Naive thymus-derived CD8-positive, alpha-beta T cell (primary cell): ENCODE measurements at places on chromosomes 2 and 18.

DNA sequence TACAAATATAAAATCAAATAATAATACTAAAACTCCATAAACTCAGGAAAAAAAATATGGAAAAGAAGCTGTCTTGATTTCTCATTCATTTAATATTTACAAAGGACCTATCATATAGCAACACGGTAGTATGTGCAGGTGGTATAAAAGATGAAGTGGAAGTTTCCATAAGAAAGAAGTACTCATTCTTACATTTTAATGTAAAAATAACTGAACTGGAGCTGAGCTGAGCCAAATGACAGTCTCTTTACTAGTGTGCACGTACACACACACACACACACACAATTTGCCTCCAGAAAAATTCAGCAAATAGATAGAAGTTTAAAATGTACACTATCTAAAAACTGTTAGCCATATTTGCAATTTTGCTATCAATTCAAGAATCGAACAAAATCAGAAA lies 54.1 kb downstream of the ASXL2 start:
- peaks cover 5% of the 10 kb centered on the region for H3K36me3 ChIP-seq
- no peak overlapping the region for H3K27ac ChIP-seq
- no peak for DNase-seq
- peaks cover 67% of the 10 kb centered on the region for H3K4me1 ChIP-seq
- H3K4me3 ChIP-seq = peak overlapping the region; percentile 33

- peaks cover 63% of the 10 kb centered on the region for H3K27me3 ChIP-seq
- H3K36me3 ChIP-seq = no peaks in the 10 kb centered on the region
- H3K27ac ChIP-seq = no peak overlapping the region
- H3K4me1 ChIP-seq = peaks cover 15% of the 10 kb centered on the region
- no peak overlapping the region for H3K4me3 ChIP-seq
- no peak for DNase-seq
Observed at GRCh38 chr2:26175466-26176278, 2.8 kb downstream of the GAREM2 start.

GRCh38 chr2:160336105-160336504 lies 136.0 kb upstream of the ITGB6 start:
- H3K4me3 ChIP-seq = no peak overlapping the region
- H3K36me3 ChIP-seq = peaks cover 11% of the 10 kb centered on the region
- no peaks in the 10 kb centered on the region for H3K27me3 ChIP-seq
- H3K4me1 ChIP-seq = peaks cover 74% of the 10 kb centered on the region
- DNase-seq = no peak
- no peak overlapping the region for H3K27ac ChIP-seq

- H3K36me3 ChIP-seq = no peaks in the 10 kb centered on the region
- H3K4me3 ChIP-seq = no peak overlapping the region
- no peak overlapping the region for H3K27ac ChIP-seq
- no peak for DNase-seq
- no peaks in the 10 kb centered on the region for H3K27me3 ChIP-seq
Observed at GRCh38 chr2:2731816-2732284, 400.8 kb upstream of the MYT1L start.

- no peaks in the 10 kb centered on the region for H3K36me3 ChIP-seq
- no peak overlapping the region for H3K4me3 ChIP-seq
- H3K27ac ChIP-seq = no peak overlapping the region
- no peak for DNase-seq
- H3K4me1 ChIP-seq = no peaks in the 10 kb centered on the region
Observed at GRCh38 chr2:173049831-173050230, 25.8 kb upstream of the MAP3K20 start.

DNA sequence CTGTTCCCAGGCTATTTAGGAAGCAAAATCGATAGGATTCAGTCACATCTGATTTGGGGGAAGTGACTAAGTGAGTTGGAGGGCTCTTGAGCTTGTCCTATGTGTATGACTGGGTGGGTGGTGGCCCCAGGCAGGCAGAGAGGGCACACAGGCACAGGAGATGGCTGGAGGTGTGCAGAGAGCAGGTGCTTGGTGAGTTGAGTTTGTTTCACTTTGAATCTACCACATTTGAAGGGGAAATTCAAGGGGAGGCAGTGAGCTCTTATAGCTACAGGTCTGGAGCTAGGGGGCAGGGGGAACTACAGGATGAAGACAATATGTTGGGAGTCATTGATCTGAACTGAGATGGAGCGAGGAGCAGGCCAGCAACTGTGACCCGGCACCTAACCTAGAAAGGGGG lies 42.5 kb upstream of the TMEM200C start:
- peaks cover 11% of the 10 kb centered on the region for H3K27me3 ChIP-seq
- no peak overlapping the region for H3K4me3 ChIP-seq
- no peak overlapping the region for H3K27ac ChIP-seq
- DNase-seq = no peak

GRCh38 chr2:24204505-24204904 lies 29.7 kb downstream of the FAM228A start:
- no peaks in the 10 kb centered on the region for H3K36me3 ChIP-seq
- no peak overlapping the region for H3K4me3 ChIP-seq
- no peak overlapping the region for H3K27ac ChIP-seq
- no peaks in the 10 kb centered on the region for H3K27me3 ChIP-seq

DNA sequence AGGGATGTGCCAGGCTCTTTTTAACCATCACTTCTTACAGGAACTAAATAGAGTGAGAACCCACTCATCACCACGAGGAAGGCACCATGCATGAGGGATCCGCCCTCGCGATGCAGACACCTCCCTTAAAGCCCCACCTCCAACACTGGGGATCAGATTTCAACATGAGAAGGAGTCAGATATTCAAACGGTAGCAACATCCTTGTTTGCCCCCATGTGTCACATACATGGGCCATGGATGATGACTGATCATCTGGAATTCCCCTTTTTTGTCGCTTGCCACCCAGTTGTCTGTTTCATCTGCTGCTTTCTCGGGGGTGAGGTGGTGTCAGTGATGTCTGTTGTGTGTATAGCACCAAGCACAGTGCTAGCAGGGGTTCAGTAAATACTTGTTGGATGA lies 57.9 kb downstream of the NCK2 start:
- peak; percentile 55 for DNase-seq
- H3K27ac ChIP-seq = peak overlapping the region; percentile 98
- no peaks in the 10 kb centered on the region for H3K36me3 ChIP-seq
- peaks cover 95% of the 10 kb centered on the region for H3K4me1 ChIP-seq

DNA sequence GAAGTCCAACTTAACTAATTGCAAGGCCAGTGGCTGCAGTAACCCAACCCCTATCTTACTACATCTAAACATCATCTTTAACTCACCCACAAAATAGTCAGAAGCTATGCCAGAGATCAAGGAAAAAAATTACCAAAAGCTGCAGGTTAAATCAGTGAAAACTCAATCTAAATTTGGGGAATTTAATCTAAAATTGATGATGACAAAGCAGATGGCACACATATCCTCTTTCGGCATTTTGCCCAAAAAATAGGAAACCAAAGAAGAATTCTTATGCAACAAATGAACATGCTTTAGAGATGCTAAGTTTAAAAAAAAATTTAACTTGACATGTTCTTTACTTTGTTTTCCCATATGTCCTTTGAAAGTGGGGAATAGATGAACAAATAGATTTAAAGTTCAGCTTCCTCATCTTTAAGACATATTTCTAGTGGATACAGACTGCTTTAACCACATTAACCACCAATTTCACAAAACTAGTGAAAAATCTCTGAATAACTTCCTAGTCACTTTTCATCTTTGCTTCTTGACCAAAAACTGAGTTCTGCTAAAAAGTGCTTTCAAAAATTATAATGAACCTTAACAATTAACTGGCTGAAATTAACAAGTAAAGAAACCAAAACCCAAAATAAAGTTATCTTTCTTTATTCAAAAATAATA lies 74.3 kb upstream of the CCDC150 start:
- no peak overlapping the region for H3K4me3 ChIP-seq
- H3K4me1 ChIP-seq = no peaks in the 10 kb centered on the region
- peaks cover 34% of the 10 kb centered on the region for H3K27me3 ChIP-seq
- no peak for DNase-seq
- no peak overlapping the region for H3K27ac ChIP-seq

DNA sequence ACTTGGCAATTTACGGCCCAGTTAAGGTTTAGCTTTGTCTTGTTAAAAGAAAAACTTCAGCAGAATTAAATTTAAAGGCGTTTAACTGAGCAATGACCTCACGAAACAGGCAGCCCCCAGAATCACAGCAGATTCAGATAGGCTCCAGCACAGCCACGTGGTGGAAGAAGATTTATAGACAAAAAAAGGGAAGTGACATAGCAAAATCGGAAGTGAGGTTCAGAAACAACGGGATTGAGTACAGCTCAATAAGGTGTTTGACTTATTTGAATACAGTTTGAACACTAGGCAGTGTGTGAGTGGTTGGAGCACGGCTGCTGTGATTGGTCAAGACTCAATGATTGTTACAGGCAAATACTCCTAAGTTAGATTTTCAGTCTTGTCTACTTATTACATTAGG lies 79.8 kb downstream of the MOGAT1 start:
- no peaks in the 10 kb centered on the region for H3K36me3 ChIP-seq
- H3K4me1 ChIP-seq = peaks cover 16% of the 10 kb centered on the region
- H3K27ac ChIP-seq = no peak overlapping the region
- DNase-seq = no peak
- H3K4me3 ChIP-seq = no peak overlapping the region

- peaks cover 13% of the 10 kb centered on the region for H3K27me3 ChIP-seq
- H3K27ac ChIP-seq = no peak overlapping the region
- H3K36me3 ChIP-seq = no peaks in the 10 kb centered on the region
- no peak for DNase-seq
- no peaks in the 10 kb centered on the region for H3K4me1 ChIP-seq
- no peak overlapping the region for H3K4me3 ChIP-seq
Observed at GRCh38 chr2:106614511-106615291, 127.5 kb downstream of the CD8B2 start.

DNA sequence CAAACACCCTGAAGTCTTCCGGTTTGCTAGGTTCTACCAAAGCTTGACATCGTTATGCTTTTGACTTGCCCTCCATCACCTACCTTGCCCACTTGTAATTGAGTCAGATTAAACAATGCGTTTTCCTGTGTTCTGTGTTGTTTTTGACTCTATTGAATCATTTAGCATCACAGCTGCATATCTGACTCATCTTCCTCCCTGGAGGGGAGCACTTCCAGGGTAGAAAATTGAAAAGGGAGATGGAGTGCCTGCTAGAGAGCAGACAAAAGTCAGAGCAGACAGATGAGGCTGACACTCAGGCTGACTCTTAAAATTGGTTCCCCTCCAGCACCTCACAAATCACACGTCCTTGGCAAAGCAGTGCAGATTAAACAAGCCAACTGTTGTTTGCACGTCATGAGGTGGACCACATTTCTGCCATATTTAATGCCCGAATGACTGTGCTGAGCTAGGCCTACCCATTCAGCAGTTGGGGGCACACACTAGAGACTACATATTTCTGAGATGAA lies 2.2 kb downstream of the MPP4 start:
- H3K4me1 ChIP-seq = no peaks in the 10 kb centered on the region
- no peak for DNase-seq
- no peaks in the 10 kb centered on the region for H3K27me3 ChIP-seq
- no peak overlapping the region for H3K27ac ChIP-seq
- H3K4me3 ChIP-seq = no peak overlapping the region

DNA sequence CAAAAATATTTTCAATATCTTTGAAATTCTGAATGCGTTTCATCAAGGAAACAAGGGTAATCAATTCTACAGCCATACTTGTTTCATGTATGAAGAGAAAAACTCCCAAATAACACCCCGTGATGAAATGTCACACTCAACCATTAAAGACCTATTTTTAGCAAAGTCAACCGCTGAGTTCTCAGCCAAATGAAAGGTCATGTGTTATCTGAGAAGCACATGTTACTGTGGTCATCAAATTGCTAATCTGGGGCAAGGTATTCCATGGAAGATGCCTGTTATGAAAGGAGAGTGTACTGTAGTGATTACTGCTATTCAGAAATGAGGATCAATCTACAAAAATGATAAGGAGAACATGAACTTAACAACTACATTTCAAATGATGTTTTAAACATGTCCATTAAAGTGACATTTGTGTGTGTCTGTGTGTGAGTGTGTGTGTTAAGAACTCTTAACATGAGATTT lies 126.7 kb downstream of the BCL2 start:
- H3K4me1 ChIP-seq = peaks cover 19% of the 10 kb centered on the region
- H3K36me3 ChIP-seq = no peaks in the 10 kb centered on the region
- no peak overlapping the region for H3K4me3 ChIP-seq
- peak overlapping the region; percentile 80 for H3K27ac ChIP-seq
- H3K27me3 ChIP-seq = no peaks in the 10 kb centered on the region

DNA sequence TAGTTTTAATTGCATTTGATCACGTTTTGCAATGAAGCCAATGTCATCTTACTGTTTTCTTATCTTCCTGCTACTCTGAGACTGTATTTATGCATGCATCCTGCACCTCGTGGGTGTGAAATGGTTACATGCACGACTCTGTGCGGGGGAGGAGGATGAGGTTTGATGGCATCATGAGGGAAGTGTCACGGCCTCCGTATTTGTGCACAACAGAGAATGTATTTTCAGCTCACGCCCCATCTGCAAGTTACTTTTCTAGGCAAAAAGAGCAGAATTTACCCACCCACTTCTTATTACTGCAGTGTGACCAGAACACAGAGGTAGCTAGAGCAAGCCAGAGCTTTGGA lies 145.1 kb downstream of the TDRD15 start:
- no peaks in the 10 kb centered on the region for H3K36me3 ChIP-seq
- H3K27ac ChIP-seq = no peak overlapping the region
- DNase-seq = no peak
- peaks cover 1% of the 10 kb centered on the region for H3K27me3 ChIP-seq

DNA sequence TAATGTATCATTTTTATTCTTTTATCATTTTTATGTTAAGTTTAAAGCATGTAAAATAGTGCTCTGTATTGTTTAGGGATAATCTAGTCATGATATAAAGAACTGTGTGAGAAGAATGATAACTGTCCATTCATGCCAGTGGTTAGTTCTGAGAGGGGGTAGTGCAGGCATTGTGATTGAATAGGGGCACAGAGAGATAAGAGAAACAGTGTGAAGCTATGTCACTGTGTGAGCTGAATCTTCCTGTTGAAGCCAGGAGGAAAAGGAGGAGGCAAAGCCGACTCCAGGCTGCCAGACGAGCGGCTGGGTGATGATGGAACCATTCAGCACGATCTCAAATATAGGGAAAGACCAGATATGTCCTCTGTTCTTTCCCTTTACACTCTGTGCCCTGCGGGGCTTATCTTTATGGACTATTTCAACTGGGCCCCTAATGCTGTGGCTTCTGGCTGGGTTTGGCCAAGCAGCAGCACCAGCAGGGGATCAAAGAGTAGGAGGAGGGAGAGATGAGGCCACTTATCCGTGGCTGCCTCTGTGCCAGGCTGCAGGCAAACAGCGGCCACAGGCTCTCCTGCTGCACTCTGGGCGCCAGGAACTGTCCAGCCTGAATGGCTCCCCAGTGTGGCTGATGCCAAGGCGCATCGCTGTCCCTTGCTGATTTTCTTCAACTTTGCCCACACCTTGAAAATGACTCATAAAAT lies 128.0 kb downstream of the SPP2 start:
- H3K4me1 ChIP-seq = peaks cover 5% of the 10 kb centered on the region
- H3K36me3 ChIP-seq = no peaks in the 10 kb centered on the region
- H3K4me3 ChIP-seq = no peak overlapping the region
- no peak for DNase-seq
- H3K27me3 ChIP-seq = no peaks in the 10 kb centered on the region
- no peak overlapping the region for H3K27ac ChIP-seq
